ENCODE measurements at places on chromosomes 1 and 21.

GRCh38 chr1:193794239-193794638, 607.8 kb upstream of the B3GALT2 start:
- DNase-seq: no peak

DNA sequence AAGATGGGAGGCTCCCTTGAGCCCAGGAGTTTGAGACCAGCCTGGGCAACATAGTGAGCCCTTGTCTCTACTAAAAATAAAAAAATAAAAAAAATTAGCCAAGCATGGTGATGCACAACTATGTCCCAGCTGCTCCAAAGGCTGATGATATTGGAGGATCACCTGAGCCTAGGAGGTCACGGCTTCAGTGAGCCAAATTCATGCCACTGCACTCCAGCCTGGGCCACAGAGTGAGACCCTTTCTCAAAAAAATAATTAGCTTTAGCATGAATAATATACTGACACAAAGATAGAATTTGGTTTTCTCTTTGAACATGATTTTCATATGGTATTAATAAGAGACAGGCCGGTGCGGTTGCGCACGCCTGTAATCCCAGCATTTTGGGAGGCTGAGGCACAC, 88.8 kb downstream of the DESI2 start:
- DNase-seq: no peak

GRCh38 chr1:29311352-29312030, 75.2 kb downstream of the PTPRU start:
- DNase-seq: no peak

- DNase-seq: no peak
Measured at GRCh38 chr1:31712630-31713029, 8.8 kb upstream of the COL16A1 start.

DNA sequence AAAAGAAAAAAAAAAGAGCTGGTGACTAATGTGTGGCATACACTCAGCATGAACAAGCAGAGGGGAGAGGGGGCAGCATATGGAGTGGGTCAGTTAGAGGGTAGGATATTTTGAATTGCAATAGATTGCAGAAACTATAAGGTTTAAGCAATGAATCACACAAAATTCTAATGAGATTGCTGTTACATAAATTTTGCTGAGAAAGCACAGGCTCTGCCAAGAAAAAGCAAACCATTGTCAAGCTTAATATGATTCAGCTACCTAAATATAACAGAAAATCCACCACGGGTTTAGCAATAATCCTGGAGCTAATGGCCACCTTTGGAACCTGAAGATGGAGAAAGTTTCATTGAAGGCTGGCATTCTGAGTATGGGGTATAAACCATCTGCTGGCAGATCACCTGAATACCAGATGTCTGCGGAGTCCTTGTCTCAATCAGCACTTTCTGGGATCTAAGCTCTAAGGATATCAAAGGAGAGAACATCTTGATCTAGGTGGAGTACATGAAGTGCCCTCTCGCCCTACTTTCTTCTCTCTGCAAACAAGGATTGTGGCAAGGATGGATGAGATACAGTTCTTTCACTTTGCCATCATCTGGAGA, 30.3 kb upstream of the ANGPTL7 start:
- DNase-seq: no peak

GRCh38 chr1:38329644-38330043, 283.1 kb upstream of the POU3F1 start:
- no peak for DNase-seq
